ENCODE measurements at places on chromosomes 5 and 9.

GRCh38 chr9:133706307-133707050 is 31.7 kb downstream of the SARDH start:
- DNase-seq, result no peak

GRCh38 chr9:133112663-133113026 is 8.4 kb downstream of the RALGDS start:
- DNase-seq, result peak; percentile 96

DNA sequence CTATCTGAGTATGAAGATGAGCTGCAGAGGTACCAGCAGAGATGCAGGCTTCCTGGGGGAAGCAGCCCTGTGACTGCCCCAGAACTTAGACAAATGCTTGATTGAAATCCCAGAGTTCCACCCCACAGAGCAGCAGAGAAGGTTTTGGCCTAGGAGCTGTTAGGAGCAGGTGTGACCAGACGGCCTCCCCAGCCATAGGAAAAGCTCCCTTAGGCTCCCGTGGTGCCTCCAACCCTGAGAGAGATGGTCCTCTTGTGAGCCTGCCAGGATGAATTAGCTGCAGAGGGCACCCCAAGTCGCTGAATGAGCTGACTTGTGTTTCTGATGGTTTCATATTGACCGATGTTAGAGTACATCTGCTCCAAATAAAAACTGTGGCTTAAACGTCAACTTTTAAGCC is 22.1 kb downstream of the NTRK2 start:
- DNase-seq, result no peak

GRCh38 chr9:135581636-135582426 is 20.3 kb downstream of the PAEP start:
- DNase-seq, result no peak

Data from inflammatory macrophage (primary cell).